Stimulated activated CD4-positive, alpha-beta T cell treated with anti-CD3 and anti-CD28 coated beads, Interleukin-12 subunit alpha, Interleukin-12 subunit beta, amount 100 ng/mL, for 24 hours (primary cell): ENCODE measurements at places on chromosomes 16 and 17.

GRCh38 chr17:6913608-6914443 is 82.0 kb upstream of the ALOX12 start:
- peak; percentile 42 for DNase-seq

DNA sequence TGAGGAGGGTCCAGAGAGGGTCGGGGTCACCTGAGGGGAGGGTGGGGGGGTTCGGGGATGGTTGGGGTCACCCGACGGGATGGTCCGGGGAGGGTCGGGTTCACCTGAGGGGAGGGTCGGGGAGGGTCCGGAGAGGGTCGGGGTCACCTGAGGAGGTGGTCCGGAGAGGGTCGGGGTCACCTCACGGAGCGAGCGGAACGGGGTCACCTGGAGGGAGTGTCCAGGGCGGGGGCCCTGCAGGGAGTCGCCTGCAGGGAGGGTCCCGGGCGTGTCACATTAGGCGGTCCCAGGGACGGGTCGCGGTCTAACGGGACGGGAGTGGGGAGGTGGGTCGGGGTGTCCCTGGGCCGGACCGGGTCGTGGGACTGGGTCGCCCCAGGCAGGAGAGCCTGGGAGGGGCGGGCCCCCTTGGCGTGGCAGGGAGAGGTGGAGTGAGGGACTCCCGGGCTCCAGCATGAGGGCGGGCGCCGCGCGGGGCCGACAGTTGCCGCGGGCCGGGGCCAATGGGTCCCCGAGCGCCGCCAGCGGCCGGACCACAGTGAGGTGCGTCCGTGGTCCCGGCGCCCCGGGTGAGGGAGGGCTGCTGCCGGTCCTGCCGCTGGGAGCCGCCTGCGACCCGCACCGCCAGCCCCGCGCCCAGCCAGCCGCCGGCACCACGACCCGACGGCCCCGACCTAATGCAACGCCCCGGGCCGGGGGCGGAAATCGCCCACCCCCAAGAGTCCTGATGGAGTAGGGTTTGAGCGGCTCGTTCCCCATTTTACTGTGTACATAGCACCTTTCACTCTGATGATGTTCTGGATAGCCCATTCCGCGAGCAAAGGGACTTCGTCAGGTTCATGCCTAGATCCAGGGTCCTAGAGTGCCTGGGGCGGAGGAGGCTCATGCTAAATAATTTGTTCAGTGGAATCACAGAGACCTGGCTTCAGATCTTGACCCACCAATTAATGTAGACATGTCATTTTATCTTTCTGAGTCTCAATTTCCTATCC is 1.2 kb upstream of the ABCA3 start:
- no peak for DNase-seq

DNA sequence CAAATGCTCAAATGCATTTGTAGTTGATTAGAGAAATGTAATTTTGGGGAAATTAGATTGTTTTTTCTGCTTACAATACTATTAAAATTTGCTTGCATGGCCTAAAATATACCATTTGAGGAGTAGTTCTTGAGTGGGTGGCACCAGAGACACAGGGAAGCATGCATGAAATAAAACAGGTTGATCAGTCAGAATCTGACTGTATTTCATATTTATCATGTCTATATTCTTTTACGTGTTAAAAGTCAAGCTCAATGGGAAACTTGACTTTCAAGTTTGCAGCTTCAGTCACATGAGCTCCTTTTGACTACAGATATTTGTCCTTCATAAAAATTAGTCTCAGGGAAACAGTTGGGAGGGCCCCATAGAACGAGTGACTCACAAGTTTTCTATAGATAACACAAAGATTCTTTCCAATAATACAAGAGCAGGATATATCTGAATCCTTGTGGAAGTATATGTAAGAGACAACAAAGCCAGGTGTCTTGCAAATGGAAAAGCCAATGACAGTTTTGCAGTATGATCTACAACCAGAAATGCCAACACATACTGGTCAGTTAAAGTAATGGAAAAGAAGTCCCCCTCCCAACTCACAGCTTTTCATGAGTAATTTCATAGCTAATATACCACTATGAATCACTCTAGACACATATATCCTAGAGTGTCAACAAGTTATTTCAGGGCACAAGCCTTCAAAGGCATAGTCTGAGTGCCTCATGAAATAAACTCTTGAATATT is 42.2 kb upstream of the CORO6 start:
- no peak for DNase-seq

- DNase-seq: no peak
Measured at GRCh38 chr17:67041941-67042899, 2.1 kb upstream of the CACNG1 start.

GRCh38 chr17:63335831-63336230 is 110.3 kb downstream of the CYB561 start:
- no peak for DNase-seq

DNA sequence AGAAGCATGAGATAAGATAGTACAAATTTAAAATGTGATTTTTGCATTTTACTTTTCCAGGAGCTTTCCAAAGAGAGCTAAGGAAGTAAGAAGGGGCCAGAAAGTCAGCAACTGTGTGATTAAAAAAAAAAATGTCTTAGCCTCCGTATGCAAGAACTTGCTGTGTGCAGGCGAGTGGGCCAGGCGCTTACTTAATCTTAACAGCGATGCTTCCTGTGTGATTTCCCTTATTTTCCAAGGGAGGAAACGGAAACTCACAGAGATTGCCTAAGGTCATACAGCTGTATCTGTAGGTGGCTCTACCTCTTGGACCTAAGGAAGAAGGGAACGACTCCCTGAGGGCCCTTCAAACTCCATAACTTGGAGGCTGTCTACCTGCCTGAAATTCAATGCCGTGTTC is 11.1 kb downstream of the HS3ST3B1 start:
- no peak for DNase-seq

- DNase-seq: no peak
Measured at GRCh38 chr16:10245002-10245401, 62.8 kb upstream of the GRIN2A start.

DNA sequence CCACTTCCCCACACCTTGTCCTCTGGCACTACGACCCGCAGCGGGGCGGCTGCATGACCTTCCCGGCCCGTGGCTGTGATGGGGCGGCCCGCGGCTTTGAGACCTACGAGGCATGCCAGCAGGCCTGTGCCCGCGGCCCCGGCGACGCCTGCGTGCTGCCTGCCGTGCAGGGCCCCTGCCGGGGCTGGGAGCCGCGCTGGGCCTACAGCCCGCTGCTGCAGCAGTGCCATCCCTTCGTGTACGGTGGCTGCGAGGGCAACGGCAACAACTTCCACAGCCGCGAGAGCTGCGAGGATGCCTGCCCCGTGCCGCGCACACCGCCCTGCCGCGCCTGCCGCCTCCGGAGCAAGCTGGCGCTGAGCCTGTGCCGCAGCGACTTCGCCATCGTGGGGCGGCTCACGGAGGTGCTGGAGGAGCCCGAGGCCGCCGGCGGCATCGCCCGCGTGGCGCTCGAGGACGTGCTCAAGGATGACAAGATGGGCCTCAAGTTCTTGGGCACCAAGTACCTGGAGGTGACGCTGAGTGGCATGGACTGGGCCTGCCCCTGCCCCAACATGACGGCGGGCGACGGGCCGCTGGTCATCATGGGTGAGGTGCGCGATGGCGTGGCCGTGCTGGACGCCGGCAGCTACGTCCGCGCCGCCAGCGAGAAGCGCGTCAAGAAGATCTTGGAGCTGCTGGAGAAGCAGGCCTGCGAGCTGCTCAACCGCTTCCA is 2.6 kb downstream of the METTL26 start:
- no peak for DNase-seq

DNA sequence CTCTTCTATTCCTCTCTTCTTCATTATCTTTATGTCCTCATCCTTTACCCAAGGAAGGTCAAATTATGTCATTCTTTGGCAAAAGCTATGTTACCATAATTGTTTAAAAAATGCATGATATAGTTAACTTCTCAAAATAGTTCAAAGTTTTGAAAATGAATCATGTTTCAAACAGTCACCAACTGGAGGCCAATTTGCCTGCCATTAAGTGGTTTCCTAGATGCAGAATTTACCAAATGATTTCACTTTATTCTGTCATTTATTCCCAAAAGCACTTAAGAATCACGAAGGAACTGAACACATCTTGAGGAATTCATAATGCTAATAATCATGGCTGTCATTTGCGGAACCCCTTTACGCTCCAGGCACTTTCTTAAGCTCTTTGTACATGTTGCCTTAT is 190.9 kb upstream of the CDH11 start:
- no peak for DNase-seq

DNA sequence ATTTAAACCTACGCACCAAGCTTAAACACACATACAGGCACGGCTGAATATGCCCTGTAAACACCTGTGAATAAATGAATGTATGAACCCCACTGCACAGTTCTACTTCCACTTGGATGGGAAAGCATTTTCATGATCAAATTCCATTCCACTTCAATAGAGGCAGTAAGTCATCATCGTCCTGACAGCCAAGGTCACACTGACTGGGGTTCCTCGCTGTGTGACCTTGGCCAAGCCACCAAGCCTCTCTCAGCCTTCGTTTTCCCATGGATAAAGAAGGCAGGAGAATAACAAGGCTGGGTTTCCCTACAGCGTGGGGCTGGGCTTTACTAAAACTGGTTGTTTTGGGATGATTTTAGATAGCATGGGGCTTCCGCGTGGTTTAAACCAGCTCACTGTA is 82.8 kb downstream of the TBC1D16 start:
- no peak for DNase-seq

- no peak for DNase-seq
Measured at GRCh38 chr17:65851965-65852736, 290.7 kb upstream of the AXIN2 start.

GRCh38 chr16:27748868-27749546 is 199.1 kb downstream of the KATNIP start:
- no peak for DNase-seq

DNA sequence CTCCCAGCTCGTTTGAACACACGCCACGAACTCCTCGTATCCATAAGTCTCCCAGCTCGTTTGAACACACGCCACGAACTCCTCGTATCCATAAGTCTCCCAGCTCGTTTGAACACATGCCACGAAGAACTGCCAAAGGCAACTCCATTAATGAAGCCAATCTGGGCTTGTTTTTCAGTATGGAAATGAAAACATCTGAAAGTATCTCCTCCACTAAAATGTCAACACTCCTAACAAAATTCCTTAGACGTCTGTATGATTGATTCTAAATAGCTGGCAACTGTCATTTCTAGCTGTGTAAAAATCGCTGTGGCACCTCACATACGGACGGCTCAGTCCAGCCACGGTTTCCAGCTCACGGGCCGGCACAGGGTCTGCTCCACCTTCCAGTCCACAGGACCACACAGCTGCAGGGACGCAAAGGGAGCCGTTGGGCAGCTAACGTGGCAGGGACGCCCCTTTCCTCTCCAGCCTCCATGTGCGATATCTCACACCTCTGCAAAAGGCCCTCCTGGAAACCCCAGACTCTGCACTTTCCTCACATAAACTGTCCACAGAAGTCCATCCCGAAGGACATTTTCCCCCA is 67.1 kb upstream of the METRNL start:
- no peak for DNase-seq

- no peak for DNase-seq
Measured at GRCh38 chr16:23156946-23157460, 7.8 kb upstream of the USP31 start.

DNA sequence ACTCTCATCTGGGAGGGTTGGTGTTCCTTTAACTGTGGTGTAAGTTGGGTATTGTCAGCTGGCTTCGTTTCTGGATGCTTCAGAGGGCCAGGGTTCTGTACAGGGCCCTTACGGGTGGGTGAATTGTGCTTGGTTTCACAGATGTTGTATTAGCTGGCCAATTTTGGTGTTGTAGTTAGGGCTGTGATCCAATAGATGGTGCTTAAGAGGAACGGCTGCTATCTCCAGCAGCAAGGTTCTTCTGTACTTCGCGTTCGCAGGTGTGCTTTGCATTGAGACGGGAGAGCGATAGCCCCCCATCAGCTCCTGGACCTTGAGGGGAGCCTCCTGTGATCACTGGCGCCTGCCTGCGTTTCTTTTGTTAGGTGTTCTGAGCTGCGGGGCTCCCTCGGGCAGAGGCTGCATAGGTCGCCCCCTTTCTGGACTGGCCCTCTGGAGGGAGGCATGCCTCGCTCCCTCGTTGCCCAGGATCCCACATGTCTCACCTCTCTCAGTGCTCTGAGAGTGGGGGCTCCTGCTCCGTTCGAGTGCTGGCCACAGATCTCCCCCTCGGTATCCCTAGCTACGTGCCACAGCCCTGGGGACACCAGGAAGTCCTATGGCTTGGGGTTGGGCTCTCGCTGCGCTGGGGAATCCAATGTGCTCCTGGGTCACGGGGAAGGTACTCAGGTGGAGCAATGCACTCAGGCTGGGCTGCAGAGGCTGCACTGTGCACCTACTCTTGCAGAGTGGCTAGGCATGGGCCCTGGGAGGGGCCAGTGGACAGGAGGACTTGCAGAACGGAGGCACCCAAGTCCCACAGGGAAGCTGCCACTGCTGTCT is 837 bp upstream of the PRDM7 start:
- peak; percentile 2 for DNase-seq

DNA sequence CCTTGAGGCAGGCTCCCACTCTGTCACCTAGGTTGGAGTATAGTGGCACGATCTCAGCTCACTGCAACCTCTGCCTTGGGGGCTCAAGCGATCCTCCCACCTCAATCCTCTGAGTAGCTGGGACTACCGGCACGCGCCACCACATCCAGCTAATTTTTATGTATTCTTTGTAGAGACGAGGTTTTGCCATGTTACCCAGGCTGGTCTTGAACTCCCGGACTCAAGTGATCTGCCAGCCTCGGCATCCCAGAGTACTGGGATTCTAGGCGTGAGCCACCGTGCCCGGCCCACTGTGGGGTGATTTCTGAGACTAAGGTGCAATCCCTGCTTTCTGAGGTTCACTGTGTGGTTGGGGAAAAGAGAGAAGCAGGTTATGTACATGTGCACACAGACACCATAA is 12.0 kb upstream of the SLC12A3 start:
- no peak for DNase-seq

- no peak for DNase-seq
Measured at GRCh38 chr17:66255112-66255511, 25.9 kb upstream of the APOH start.

DNA sequence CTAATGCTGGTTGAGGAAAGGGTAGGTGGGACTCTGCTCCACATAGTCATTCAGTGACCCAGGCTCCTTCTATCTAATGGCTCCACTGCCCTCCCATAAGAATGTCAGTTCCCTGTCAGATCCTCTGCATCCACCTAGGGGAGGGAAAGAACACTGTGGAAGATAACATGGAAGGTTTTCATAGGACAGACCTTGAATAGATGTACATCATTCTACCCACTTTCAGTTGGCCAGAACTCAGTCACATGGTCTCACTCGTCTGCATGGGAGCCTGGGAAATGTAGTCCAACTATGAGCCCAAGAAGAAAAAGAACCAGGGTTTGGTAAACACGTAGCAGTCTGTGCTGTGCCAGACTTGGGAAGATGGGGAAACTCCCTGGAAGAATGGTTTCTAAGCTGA is 27.1 kb upstream of the SCNN1B start:
- DNase-seq: no peak

DNA sequence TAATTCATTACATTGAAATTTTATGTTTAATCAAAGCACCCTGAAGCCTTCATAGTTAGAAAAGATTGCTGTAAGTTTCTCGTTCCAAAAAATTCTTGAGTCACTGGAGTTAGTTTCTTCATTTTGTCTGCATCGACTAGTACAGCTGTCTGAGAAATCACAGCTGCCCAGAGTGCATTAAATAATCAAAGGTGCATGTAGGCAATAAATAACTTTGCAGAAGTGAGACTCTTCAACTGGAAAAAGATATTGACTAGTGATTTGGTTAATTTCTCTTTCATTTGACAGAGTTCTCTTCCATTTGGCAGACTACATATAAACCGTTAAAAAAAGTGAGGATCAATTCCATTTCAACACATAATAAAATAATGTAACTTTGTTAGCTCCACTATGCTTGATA is 234.0 kb downstream of the CNTNAP4 start:
- no peak for DNase-seq
